ENCODE measurements at places on chromosomes 12 and 14.

DNA sequence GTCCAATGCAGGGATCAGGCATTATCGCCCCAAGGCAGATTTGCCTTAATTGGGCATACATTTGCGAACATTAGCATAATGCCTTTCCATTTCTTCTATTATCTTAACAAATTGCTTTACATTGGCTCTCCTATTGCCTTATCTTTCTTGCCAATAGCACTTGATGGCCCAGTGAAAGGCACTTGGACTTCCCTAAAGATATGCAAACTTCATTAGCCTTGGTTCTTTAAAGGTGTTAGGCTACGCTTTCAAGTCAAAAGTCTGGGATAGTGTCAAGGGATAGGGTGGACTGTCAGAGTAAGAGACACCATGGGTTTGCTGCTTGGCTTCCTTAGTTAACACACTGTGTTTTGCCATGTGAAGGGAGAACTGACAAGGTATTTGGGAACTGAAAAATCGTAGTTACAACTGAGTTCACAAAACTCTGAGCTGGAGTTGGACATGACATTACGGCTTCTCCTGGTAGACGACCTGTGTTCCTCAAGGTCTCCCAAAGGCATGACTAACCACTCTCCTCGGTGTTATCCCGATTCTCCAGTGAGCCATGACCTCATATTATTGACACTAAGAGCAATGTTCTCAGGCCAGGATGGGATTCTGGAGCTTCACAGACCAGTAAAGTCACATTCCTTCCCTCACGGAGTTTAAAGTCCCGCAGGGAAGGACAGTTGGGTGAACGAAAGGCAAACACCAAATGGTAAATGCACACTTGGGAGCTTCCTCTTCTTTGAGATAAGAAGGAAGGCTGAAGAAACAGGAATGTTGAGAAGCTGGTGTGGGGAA lies 65.2 kb downstream of the TBC1D30 start:
- no peak overlapping the region for H3K27ac ChIP-seq
- H3K4me3 ChIP-seq = no peak overlapping the region
- peaks cover 3% of the 10 kb centered on the region for H3K4me1 ChIP-seq
- no peaks in the 10 kb centered on the region for H3K36me3 ChIP-seq

- H3K27ac ChIP-seq = no peak overlapping the region
- no peaks in the 10 kb centered on the region for H3K4me1 ChIP-seq
- H3K36me3 ChIP-seq = no peaks in the 10 kb centered on the region
- no peaks in the 10 kb centered on the region for H3K27me3 ChIP-seq
- DNase-seq = peak; percentile 57
- no peak overlapping the region for H3K4me3 ChIP-seq
Observed at GRCh38 chr12:113802000-113802749, 163.9 kb downstream of the RBM19 start.

DNA sequence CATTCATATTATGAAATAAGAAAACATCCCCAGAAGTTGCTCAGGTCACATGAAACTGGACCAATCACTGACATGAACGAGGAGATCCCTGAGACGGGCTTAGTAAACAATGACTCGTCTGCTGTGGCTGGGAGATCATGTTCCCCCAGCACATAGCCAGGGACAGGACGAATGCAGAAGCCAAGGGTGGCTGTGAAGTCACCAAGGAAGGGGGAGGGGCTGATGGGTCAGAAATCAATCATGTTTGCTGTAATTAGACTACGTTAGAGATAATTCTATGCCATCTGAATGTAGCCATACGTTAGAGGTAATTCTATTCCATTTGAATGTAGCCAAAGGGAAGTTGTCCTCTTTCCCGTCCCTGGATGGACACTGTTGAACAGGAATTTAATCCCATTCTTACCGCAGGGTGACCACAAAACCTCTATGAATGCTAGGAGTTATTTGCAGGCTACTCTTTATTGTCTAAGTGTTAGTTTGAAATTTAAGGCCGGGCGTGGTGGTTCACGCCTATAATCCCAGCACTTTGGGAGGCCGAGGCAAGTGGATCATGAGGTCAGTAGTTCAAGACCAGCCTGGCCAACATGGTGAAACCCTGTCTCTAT lies 332.9 kb downstream of the TMEM132D start:
- H3K4me3 ChIP-seq = no peak overlapping the region
- H3K4me1 ChIP-seq = no peaks in the 10 kb centered on the region
- H3K27ac ChIP-seq = no peak overlapping the region
- no peak for DNase-seq

DNA sequence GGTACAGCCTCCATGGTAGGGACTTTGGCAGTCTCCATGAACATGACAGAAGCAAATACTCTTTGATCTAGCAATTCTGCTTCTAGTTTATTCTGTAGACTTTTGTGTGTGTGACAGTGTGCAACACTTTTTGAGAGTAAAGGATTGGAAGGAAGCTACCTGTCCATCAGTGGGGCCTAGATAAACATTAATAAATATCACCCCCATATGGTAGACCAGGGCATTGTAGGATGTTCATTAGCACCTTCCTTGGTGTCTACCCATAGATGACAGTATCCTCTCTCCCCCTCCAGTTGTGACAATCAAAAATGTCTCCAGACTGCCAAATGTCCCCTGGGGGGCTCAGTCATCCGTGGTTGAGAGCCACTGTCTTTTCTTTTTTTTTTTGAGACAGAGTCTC lies 10.8 kb downstream of the SNRNP35 start:
- DNase-seq = no peak
- H3K4me3 ChIP-seq = no peak overlapping the region
- H3K27ac ChIP-seq = no peak overlapping the region
- H3K36me3 ChIP-seq = peaks cover 50% of the 10 kb centered on the region
- H3K4me1 ChIP-seq = no peaks in the 10 kb centered on the region
- H3K27me3 ChIP-seq = no peaks in the 10 kb centered on the region

GRCh38 chr14:34195964-34196363 lies 245.1 kb upstream of the EGLN3 start:
- no peak for DNase-seq
- no peak overlapping the region for H3K27ac ChIP-seq
- no peaks in the 10 kb centered on the region for H3K36me3 ChIP-seq

- no peaks in the 10 kb centered on the region for H3K27me3 ChIP-seq
- DNase-seq = no peak
- H3K27ac ChIP-seq = no peak overlapping the region
- H3K4me3 ChIP-seq = no peak overlapping the region
- H3K4me1 ChIP-seq = no peaks in the 10 kb centered on the region
Observed at GRCh38 chr12:105272152-105272551, 36.2 kb upstream of the APPL2 start.

GRCh38 chr12:49503674-49504180 lies 35.1 kb upstream of the KCNH3 start:
- H3K4me1 ChIP-seq = no peaks in the 10 kb centered on the region
- no peak overlapping the region for H3K4me3 ChIP-seq
- H3K36me3 ChIP-seq = no peaks in the 10 kb centered on the region
- H3K27ac ChIP-seq = peak overlapping the region; percentile 13

DNA sequence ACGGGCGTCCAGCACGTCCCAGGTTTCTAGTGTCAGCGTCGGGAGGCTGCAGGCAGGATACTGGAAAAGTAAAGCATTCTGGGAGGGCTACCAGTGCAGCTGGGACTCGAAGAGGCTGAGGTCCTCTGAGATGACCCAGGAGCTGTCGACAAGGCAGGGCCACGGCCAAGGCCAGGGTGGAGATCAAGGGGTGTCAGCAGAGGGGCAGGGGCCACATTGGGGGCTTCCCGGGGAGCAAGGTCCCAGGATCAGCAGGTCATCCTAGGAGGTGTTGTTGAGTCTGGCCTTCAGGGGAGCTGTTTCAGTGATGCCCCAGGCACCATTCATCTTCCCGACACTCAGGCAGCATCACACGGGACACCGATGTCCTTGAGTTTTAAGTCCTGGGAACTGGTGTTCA lies 377.8 kb upstream of the SFSWAP start:
- H3K4me3 ChIP-seq = no peak overlapping the region
- no peaks in the 10 kb centered on the region for H3K36me3 ChIP-seq
- no peak for DNase-seq
- no peaks in the 10 kb centered on the region for H3K27me3 ChIP-seq
- H3K27ac ChIP-seq = no peak overlapping the region

DNA sequence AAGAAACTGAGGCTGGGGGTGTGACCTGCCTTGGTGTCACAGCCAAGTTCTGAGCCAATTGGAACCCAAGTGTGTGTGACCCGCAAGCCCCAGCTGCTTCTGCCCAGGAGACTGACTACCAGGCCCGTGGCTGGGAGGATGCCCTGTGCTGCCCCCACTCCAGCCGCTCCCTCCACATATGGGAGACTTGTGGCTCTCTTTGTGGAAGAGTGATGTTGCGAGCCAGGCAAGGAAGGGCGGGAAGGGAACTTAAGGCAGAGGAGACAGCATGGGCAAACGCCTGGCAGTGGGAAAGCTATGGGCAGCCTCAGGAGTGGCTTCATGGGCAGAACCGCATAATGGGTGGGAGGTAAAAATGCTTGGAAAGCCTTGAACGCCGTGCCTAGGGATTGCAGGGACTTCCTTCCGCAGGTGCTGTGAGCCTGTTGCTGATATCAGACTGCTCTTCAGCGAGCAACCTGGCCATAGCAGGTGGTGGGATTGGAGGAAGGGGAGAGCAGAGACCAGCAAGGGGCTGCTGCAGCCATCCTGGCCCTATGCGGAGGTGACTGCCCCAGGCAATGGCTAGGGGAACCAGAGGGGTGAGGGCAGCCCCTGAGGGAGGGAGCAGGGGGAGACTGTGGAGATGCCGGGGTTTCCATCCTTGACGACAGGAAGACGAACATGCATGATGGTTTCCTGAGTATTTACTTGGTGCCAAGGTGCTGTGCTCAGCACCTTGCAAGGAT lies 115.7 kb downstream of the LGMN start:
- no peaks in the 10 kb centered on the region for H3K36me3 ChIP-seq
- H3K27ac ChIP-seq = no peak overlapping the region
- H3K27me3 ChIP-seq = no peaks in the 10 kb centered on the region
- H3K4me1 ChIP-seq = peaks cover 5% of the 10 kb centered on the region

DNA sequence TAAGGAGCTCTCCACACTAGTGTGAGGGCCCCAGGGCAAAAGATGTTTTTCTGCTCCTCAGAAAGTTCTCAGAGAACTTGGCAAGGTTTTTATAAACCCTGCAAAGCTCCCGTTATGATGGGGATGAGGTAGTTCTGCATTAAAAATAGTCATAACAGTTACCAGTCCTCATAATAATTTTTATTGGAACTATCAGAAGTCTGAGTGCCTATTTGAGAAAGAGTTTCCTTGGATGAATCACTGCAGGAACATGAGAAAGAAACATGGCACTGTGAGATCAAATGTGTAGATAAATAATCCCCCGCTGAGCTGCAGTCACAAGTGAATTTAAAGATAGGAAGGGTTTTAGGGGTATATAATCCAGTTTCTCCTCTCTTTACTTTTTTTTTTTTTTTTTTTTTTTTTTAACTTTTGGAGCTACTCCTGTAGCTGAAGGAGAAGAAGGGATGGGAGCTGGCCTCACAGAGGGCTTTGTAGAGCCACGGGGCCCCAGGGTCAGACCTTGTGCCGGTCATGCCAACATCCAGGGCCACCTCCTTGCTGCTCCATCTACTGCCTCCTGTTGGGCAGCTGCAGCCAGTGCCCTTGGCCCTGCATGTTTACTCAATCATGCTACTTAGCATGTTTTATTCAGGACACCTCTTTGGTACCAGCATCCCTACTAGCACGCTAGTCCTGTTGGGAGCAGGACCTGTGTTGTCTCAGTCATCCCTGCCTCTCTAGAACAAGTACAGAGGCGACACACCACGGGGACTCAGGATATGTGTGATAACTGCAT lies 39.5 kb downstream of the EVL start:
- H3K27me3 ChIP-seq = no peaks in the 10 kb centered on the region
- H3K4me1 ChIP-seq = peaks cover 66% of the 10 kb centered on the region

GRCh38 chr14:26845151-26845818 lies 247.5 kb upstream of the NOVA1 start:
- no peaks in the 10 kb centered on the region for H3K27me3 ChIP-seq
- H3K4me1 ChIP-seq = peaks cover 8% of the 10 kb centered on the region
- H3K4me3 ChIP-seq = no peak overlapping the region

GRCh38 chr14:61644834-61645233 lies 50.5 kb upstream of the HIF1A start:
- no peaks in the 10 kb centered on the region for H3K4me1 ChIP-seq
- H3K4me3 ChIP-seq = no peak overlapping the region
- no peak for DNase-seq
- no peaks in the 10 kb centered on the region for H3K27me3 ChIP-seq
- H3K27ac ChIP-seq = no peak overlapping the region

- no peak overlapping the region for H3K4me3 ChIP-seq
- H3K36me3 ChIP-seq = peaks cover 97% of the 10 kb centered on the region
Observed at GRCh38 chr14:21415329-21415728, 31.5 kb upstream of the SUPT16H start.

- H3K36me3 ChIP-seq = no peaks in the 10 kb centered on the region
- H3K27ac ChIP-seq = no peak overlapping the region
- H3K4me3 ChIP-seq = no peak overlapping the region
- no peaks in the 10 kb centered on the region for H3K27me3 ChIP-seq
- no peaks in the 10 kb centered on the region for H3K4me1 ChIP-seq
Observed at GRCh38 chr12:67085699-67086098, 183.5 kb upstream of the CAND1 start.

DNA sequence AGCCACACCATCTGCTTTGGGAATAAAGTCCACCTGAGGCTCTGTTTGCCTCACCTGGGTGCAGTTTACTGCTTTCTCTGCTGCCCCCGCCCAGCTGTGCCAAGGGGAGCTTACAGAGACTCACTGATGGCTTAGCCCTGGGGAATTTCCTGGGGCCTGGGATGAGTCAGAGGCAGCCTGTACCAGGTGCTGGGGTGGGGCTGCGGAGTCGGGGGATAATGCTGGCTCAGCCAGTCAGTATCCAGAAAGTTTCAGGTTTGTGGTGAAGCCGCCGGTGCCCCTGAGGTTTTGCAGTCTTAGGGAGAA lies 22.3 kb downstream of the PLEKHG3 start:
- H3K27ac ChIP-seq = no peak overlapping the region
- H3K27me3 ChIP-seq = no peaks in the 10 kb centered on the region
- H3K36me3 ChIP-seq = peaks cover 25% of the 10 kb centered on the region
- H3K4me3 ChIP-seq = no peak overlapping the region

DNA sequence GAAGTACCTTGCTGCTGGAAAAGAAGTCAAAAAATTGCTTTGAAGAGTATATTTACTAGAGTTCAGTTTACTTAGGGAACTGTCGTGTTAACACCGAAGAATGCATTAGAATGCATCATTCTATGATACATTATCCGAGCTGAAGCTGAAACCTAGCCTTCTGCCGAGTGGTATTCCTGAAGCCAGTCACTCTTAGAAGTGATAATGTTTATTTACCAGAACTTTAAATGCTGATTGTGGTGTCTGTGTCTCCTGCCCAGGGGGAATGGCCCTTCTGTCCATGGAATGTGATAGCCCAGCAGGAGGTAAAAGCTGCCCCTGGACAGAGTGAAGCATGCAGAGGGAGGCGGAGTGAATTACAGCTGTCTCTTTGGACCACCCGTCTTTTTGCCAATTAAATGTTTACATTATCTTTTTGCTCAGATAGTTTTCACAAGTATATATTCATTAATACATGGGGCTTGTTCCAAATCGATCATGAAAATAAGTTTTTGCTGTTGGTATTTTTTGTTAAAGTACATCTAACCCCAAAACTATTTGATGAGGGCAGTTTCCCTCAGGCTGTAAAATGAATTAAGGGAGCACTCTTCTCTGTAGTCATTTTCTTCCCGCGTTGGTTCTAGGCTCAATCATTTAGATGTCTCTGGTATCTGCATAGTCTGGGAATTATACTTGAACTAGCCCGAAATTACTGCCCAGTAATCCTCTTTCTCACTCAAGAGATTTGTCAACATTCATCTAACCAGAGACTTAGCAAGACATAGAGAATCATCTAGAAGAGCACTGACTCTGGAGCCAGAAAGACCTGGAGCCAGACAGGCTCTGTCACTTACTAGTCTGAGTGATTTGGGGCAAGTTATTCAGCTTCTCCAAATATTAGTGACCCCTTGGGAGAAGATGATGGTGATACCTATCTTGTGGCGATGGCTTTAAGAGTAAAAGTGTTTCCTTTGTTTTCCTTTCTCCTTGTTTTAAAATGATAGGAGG lies 147.6 kb downstream of the CRADD start:
- H3K4me3 ChIP-seq = no peak overlapping the region
- H3K27me3 ChIP-seq = no peaks in the 10 kb centered on the region
- no peak for DNase-seq
- peaks cover 30% of the 10 kb centered on the region for H3K4me1 ChIP-seq
